ENCODE measurements at places on chromosomes 4 and X.

DNA sequence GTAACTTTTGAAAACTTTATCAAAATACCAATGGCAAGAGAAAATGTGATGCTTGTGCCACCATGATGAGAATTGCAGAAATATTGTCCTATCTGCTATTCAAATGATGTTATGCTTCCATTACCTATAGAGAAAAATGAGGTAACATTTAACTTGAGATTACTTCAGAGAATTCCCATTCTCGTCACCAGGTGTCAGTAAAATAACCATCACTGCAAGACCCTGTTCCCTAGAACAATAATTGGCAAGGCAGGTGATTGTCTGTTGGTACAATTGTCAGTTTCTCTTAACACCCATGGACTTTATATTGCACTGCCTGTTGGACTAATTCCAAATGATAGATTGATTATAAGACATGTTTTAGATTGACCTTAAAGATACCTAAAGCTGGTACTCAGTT, 179.9 kb downstream of the GABRG1 start:
- no peak for DNase-seq

- no peak for DNase-seq
Measured at GRCh38 chr4:156241896-156242295, 288.2 kb upstream of the CTSO start.

DNA sequence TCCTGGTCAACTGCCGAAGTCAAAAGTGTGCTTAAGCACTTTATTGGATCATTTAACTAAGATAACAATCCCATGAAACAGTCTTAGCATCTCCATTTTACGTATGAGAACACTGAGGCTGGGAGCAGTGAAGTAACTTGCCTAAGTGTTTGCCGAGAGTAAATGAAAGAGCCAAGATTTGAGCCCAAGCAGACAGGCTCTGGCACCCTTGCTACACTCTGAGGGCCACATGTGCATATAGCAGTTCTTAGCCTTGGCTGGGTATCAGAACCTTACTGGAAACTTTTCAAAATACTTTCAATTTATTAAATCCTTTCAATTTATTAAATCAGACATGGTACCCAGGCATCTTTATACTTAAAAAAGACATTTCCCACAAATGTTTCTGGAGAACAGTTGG, 225.9 kb downstream of the NR3C2 start:
- DNase-seq, result no peak

GRCh38 chr4:6939761-6940743, 30.4 kb downstream of the TBC1D14 start:
- DNase-seq, result no peak

- no peak for DNase-seq
Measured at GRCh38 chr4:37338972-37339371, 94.4 kb downstream of the NWD2 start.

- no peak for DNase-seq
Measured at GRCh38 chrX:109619771-109620170, 5.2 kb downstream of the KCNE5 start.

DNA sequence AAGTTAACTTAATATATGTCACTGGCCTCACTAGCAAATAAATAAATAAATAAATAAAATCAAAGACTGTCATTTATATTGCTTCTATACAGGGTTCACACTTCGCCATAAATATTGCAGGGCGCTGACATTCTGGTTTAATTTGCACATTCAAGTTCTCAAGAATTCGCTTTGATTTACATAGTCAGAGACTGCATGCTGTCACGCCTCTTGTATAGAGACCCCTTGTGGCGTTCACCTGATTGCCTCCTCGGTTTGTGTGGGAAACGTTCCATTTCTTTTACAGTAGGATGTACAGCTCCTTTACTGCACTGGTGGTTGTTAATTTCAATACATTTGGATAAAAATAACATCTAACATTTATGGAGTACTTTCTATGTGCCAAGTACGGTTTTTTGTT, 71.3 kb upstream of the ADGRG2 start:
- DNase-seq, result no peak

DNA sequence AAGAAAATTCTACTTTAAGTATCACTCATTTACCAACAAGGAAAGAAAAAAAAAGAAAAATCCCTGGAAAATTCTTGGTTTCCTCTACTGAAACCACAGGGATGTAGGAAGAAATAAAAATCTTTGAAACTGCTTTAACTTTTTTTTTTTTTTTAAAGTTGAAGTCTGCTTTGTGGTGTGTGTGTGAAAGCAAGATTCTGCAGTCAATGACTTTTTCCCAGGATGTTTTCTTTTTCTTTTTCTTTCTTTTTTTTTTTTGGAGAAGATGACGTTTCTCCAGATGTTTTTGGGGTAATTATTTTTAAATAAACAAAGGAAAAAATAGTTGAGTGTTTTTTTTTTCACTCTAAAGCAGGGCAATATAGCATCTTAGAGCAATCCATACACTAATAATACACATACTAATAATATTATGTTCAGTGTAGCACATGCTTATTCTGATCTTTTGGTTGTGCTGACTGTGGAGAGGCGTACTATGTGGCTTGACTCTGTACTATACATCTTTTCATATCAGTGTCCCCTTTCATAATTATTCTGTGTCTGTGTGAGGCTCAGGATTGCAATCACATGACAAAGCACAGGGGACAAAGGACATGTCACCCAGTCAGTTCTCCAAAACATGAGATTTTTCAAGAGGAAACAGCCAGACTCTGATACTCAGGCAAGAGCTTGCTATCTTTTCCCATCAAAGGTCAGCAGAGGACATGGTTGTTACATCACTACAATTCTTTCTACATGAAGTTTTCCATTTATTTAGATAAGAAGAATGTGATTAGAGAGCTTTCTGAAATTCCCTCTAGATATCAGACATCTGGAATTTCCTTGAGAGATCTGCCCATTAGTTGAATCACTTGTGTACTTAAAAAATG, 111.0 kb downstream of the PDE5A start:
- DNase-seq, result no peak

- no peak for DNase-seq
Measured at GRCh38 chr4:143396695-143397094, 60.0 kb downstream of the GAB1 start.

- no peak for DNase-seq
Measured at GRCh38 chr4:48367016-48367415, 25.7 kb downstream of the SLAIN2 start.

DNA sequence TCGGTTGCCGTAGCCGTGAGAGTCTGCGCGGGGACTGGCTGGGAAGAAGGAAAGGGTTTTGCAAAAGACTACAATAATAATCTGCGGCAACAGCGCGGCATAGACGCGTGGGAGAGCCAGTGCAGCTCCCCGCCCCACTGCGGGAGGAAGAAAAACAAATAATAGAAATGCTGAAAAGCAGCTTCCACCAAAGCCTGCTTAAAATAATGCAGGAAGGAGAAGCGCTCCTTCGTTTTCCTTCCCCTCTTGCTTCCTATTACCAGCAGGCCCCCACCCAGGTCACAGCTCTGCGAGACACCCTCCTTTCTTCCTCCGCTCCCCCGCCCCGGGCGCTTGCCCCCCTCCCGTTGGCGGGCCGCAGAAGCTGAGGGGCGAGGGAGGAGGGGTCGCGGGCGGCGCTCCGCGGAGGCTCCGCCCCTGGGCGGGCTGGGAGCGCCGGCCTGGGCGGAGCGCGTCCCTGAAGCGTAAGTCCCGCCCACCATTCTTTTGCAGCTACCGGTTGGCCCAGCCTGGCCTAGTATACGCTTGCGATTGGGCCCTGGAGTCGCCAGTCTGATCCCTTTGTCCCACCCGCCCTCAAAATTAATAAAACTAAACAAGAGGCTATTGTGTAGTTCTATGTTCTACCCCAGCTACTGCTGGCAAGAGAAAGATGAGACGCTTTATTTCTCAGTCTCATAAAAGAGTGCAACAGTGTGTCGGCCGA, 636 bp upstream of the AMOT start:
- DNase-seq, result peak; percentile 73

DNA sequence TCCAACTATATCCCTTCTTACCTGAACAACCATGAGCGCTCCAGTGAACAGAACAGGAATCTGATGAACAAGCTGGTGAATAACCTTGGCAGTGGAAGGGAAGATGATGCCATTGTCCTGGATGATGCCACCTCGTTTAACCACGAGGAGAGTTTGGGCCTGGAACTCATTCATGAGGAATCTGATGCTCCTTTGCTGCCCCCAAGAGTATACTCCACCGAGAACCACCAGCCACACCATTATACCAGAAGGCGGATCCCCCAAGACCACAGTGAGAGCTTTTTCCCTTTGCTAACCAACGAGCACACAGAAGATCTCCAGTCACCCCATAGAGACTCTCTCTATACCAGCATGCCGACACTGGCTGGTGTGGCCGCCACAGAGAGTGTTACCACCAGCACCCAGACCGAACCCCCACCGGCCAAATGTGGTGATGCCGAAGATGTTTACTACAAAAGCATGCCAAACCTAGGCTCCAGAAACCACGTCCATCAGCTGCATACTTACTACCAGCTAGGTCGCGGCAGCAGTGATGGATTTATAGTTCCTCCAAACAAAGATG, 870.2 kb downstream of the ADGRL3 start:
- DNase-seq, result no peak

- DNase-seq, result no peak
Measured at GRCh38 chrX:110037178-110037577, 34.3 kb downstream of the TMEM164 start.

DNA sequence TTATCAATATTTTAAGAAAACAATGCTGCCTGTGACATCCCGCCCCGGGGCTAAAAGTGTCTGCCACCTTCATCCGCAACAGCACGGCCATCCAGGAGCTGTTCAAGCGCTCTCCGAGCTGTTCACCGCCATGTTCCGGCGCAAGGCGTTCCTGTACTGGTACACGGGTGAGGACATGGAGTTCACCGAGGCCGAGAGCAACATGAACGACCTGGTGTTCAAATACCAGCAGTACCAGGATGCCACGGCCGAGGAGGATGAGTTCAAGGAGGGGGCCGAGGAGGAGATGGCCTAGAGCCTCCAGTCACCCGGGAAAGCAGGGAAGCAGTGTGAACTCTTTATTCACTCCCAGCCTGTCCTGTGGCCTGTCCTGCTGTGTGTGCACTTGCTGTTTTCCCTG, 12.1 kb upstream of the KLHL13 start:
- DNase-seq, result no peak

GRCh38 chr4:183632689-183633088, 26.3 kb downstream of the RWDD4 start:
- DNase-seq, result no peak

DNA sequence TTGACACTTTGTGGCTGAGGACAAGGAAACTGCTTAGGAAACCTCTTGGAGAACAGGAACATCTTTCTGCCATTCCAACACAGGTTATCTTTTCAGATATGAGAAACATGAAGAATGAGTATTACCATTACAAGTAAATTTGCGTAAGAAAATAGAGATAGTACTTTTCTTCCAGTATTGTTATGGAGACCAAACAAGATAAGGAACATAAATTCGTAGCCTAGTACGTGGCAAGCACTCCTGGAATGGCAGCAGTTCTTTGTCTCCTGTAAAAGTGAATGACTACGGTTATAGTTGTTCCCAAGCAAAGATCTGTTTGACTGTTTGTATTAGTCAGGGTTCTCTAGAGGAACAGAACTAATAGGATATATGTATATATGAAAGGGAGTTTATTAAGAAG, 843.1 kb downstream of the STIM2 start:
- DNase-seq, result no peak

- no peak for DNase-seq
Measured at GRCh38 chr4:5037553-5038551, 13.4 kb upstream of the STK32B start.

- DNase-seq, result no peak
Measured at GRCh38 chr4:15153662-15154061, 151.4 kb downstream of the CPEB2 start.

DNA sequence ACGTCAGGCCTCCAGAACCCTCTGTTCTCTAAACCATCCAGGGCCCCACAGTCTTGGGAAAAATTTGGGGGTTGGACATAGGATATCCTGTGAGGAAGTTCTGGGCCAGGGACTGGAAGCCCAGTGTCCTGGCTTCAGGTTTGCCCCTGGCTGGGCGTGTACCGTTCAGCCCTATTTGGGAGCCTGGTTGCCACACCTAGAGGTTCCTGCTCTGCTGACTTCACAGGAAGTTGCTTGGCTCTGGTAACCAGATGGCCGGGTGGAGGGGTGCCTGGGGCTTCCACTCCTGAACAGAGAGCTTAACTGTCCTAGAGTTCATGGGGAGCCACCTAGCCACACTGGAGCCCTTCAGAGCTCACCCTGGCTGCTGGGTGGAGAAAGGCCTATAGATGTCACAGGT, 1.1 kb downstream of the TAFAZZIN start:
- peak; percentile 41 for DNase-seq

DNA sequence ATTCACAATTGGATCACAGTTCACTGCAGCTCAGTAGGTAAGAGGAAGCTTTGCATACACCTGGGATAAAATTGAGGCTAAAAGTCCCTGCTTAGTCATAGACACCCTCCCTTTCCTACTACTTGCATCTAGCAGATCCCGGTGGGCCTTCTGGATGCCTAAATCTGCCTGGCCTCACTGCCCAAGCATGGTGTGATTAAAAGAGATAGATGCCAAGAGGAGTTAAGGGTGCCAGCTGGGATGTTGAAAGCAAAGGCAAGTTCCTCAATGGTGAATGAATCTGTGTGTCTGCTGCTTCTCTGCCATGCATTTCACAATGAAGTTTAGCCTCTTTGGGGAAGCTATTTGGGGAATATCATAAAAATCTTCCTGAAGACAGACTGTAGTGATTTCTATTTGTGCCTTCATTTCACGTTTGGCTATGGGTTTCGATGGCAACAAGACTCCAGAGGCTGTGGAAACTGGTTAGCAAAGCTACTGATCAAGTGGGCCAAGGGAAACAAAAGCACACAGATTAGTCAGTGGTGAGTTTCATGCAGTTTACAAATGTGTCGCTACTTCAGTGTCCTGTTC, 534.0 kb downstream of the ANKRD50 start:
- DNase-seq, result no peak

DNA sequence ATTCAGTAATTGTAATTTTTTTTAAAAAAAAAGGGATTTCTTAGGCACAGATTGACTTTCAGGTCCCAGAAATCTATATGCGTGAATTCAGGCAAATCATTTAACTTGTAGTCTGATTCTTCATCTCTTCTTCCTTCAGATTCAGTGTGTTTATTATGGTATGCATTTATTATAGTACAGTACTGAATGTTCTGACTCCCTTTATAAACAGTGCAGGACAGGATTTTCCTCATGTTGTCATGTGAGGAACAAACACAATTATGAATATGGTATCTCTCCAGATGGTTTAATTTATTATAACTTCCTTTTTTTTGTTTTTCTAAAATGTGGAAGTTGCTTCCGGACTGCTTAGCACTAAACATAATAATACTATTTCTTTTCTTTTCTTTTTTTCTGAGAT, 54.2 kb downstream of the RPS3A start:
- DNase-seq, result no peak

GRCh38 chr4:26055855-26056254, 141.8 kb downstream of the SMIM20 start:
- no peak for DNase-seq

- DNase-seq, result no peak
Measured at GRCh38 chr4:25727711-25728493, 72.3 kb downstream of the SLC34A2 start.

- no peak for DNase-seq
Measured at GRCh38 chr4:139655116-139655515, 10.5 kb upstream of the MGST2 start.

- DNase-seq, result no peak
Measured at GRCh38 chr4:6031846-6032245, 13.6 kb upstream of the C4orf50 start.
